Hypothalamus (tissue), 51 donors: ENCODE measurements at places on chromosomes 7 and 10.

GRCh38 chr7:97089771-97090170, 27.7 kb upstream of the SDHAF3 start:
- no peak for DNase-seq

GRCh38 chr7:44711528-44711927, 37.1 kb upstream of the ZMIZ2 start:
- DNase-seq, result no peak

GRCh38 chr7:44403775-44404174, 78.4 kb upstream of the CAMK2B start:
- no peak for DNase-seq

- DNase-seq, result no peak
Measured at GRCh38 chr10:7861509-7862120, 43.3 kb downstream of the TAF3 start.

GRCh38 chr7:127655720-127656119, 3.7 kb downstream of the SND1 start:
- DNase-seq, result no peak

- no peak for DNase-seq
Measured at GRCh38 chr10:11682267-11682683, 59.9 kb upstream of the ECHDC3 start.

DNA sequence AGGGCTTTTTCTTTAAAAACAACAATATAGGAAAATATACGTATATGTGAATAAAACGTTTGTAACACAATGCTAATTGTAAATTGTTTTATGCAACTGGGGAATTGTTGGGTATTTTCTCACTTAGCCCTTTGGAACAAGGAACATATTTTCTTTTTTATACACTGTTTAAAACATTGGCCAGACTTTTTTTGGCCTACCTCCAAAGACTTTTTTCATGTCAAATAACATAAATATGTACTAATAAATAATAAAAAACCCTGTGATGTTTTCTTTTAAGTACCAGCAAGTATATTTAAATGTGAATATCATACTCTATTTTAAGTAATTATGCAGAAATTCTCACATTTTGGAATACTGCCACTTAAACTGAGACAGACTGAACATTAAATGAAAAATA, 15.7 kb downstream of the TMEM106B start:
- DNase-seq, result no peak

GRCh38 chr7:130421684-130422083, 19.1 kb downstream of the CEP41 start:
- no peak for DNase-seq

- DNase-seq, result no peak
Measured at GRCh38 chr7:30080818-30081217, 52.6 kb downstream of the PLEKHA8 start.

DNA sequence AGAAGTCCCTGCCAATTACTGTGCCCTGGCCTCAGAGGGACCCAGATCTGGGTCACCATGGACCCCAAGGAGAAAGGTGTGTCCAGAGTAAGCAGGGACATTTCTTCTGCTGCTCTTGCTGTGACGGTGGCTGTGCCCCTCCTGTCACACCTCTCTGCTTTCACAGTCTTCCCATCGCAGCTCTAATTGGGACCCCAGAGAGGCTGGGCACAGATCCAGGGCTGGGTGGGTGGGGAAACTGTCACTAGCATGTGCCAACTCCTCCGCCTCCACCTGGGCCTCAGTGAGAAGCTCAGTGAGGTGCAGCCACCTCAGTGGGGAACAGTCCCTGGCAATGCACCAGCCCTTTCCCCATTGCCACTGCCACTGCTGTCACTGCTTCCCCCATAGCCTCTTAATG, 37.3 kb upstream of the ADCYAP1R1 start:
- DNase-seq, result no peak
